ENCODE measurements at places on chromosomes 16 and 17.

- peak; percentile 42 for DNase-seq
Measured at GRCh38 chr17:7774055-7774521, 56.5 kb downstream of the DNAH2 start.

- no peak for DNase-seq
Measured at GRCh38 chr16:84680843-84681629, 18.8 kb upstream of the USP10 start.

DNA sequence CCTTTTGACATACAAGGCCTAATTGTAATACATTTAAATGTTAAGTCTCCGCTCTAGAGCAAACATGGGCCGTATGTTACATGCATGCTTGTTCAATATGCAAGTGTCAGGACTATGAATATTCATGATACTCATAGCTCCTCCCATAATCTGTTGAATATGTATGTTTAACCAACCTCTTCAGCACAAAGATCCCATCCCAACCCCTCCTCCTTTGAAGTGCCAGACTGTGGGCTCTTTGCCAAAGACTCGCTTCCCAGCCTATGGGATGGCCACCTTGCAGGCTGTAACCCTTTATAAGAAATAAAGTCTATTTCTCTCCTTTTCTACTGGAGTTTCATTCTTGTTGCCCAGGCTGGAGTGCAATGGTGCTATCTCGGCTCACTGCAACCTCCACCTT lies 156.2 kb downstream of the ABCC12 start:
- DNase-seq = no peak

GRCh38 chr16:87447323-87447722 lies 45.5 kb downstream of the ZCCHC14 start:
- no peak for DNase-seq

DNA sequence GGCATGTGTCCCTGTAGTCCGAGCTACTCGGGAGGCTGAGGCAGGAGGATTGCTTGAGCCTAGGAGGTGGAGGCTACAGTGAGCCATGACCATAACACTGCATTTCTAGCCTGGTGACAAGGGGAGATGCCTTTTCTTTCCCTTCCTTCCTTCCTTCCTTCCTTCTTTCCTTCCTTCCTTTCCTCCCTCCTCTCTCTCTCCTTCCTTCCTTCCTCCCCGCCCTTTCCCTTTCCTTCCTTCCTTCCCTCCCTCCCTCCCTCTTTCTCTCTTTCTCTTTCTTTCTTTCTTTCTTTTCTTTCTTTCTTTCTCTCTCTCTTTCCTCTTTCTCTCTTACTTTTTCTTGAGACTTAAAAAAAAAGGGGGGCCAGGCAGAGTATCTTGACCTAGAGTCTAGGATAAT lies 3.1 kb upstream of the CEP20 start:
- DNase-seq = no peak

- DNase-seq = no peak
Measured at GRCh38 chr17:33234930-33235685, 58.0 kb downstream of the ASIC2 start.

DNA sequence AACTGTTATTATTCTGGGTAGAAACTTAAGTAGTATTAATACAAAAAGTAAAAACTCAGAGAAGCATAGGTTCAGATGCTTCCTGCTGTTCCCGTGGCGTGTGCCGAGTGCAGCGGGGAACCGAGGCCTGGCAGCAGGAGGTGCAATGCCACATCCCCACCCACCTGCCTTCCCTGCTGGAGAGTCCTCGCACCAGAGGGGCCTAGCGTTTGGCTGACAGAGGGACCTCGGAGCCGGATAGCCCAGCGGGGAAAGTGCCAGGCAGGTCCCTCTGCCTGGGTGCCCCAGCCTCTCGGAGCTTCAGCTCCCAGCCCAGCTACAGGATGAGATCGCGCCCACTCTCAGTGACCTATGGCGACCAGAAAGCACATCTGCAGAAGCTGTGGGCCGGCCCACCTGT lies 169.6 kb upstream of the GSE1 start:
- no peak for DNase-seq

DNA sequence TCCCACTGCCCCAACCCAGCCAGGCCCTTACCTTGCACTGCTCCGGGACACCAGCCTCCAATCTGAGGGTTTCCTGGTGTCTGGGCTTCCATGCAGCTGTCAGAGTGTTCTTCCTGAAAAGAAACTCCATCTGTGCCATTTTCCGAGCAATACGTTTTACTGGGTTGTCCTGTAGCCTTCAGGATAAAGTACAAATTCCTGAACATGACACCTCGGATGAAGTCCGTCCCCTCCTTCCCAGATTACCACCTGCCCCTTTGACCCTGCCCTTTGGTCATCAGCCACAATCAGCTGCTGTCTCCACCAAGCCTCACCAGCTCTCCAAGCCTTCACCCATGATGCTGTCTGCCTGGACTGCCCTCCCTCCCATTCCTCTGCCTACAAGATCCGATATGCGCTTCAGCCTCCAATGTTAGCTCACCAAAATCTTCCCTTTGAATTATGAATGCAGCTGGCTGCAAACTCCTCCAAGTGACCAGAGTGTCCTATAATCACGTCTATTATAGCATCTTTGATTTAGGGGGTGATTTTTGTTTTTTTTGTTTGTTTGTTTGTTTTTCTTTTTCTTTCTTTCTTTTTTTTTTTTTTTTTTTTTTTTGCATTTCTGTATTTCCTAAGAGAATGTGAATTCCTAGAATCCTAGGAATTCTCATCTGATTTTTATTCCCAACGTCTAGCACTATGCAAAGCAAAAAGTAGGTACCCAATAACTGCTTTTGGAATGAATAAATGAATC lies 60.6 kb upstream of the KIFC3 start:
- DNase-seq = no peak

DNA sequence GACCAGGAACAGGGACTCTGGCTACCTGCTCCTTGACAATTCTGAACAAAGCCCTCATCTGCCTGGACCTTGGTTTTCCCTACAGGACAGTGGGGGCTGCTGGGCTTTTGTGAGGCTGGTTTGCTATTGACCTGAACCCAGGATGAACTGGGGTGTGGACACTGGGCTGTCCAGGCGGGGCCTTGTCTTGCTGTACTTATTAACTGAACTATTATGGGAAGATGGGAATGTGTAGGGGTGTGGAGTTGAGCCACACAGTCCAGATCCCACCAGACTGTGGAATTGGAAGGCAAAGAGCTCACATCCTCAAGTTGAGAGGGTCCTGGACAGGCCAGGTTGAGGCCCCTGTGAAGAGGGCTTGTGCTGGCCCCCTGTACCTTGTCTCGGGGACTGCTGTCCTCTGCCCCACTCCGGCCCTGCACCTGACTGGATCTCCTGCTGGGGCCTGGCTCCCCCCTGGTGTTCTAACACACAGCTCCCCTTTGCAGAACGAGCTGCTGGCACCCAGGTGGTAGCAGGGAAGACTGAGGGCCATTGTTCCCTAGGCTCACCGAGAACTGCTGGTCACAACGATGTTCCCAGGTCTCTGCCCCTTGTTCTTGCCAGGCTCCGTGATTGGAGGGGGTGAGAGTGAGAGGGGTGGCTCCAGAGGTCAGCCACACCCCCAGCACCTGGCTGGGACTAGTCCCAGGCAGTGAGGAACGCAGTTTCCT lies 51.8 kb upstream of the CDC42EP4 start:
- no peak for DNase-seq

GRCh38 chr17:66776999-66777688 lies 57.8 kb upstream of the CACNG5 start:
- no peak for DNase-seq

Measured in NB4 (cell line).